ENCODE measurements at places on chromosomes 16 and 17.

DNA sequence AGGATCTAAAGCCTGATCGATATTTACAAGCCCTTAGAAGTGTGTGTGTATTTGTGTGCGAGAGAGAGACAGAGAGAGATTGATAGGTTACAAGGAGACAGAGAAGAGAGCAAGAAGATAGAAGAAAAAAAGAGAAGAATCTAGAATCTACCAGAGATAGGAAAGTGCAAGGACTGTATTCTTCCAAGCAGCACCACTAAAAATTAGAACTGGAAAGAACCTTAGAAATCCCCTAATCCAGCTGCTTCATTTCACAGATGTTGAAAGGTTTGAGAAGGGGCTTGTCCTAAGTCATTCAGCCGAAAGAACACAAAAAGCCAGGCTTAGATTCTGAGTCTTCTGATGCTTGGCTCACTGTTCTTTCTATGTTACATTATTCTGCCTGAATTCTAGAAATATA lies 92.2 kb downstream of the HS3ST3A1 start:
- DNase-seq: no peak

DNA sequence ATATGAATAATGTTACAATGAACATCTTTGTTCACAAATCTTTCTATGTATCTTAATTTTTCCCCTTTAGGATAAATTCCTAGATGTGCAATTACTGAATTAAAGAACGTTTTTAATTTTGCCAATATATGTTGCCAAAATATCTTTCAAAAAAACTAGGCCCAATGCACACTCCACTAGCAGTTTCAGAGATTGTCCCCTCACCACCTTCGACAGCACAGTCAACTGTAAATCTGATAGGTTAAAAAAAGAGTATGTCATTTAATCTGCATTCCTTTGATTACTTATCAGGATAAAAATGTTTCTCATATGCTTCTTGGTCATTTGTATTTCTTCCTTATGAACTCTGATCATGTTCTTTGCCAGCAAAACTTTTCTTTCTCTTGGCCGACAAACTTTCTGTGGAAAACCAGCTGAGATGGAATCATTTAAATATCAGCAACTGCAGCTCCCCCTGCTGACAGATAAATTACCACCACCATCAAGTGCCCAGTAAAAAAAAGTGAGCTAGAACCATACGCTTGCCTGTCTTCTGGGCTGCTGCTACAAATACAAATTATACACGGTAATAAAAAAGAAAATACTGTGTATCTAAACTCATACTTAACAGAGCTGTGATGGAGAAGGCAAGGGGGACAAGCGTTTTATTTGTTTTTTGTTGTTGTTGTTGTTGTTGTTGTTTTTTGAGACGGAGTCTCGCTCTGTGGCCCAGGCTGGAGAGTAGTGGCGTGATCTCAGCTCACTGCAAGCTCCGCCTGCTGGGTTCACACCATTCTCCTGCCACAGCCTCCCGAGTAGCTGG lies 19.6 kb upstream of the KANSL1 start:
- DNase-seq: no peak

GRCh38 chr16:22326771-22327445 lies 29.7 kb downstream of the POLR3E start:
- no peak for DNase-seq

DNA sequence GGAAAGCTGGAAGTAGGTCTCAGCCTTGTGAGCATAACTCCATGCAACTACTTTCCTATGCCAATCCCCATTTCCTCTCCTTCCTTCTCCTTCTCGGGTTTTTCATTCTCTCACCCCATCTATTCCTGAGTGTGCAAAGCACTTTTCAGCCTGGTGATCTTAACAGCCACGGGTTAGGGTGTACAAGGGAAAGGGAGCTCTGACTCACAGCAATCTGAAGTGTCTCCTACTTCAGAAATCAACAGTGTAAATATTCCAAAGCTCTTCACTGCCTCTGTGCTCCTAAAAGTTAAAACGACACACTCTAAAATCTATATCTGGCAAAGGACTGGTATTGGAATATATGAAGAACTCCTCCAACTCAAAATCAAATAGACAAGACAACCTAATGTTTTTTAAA lies 268.0 kb upstream of the IRX3 start:
- DNase-seq: no peak

DNA sequence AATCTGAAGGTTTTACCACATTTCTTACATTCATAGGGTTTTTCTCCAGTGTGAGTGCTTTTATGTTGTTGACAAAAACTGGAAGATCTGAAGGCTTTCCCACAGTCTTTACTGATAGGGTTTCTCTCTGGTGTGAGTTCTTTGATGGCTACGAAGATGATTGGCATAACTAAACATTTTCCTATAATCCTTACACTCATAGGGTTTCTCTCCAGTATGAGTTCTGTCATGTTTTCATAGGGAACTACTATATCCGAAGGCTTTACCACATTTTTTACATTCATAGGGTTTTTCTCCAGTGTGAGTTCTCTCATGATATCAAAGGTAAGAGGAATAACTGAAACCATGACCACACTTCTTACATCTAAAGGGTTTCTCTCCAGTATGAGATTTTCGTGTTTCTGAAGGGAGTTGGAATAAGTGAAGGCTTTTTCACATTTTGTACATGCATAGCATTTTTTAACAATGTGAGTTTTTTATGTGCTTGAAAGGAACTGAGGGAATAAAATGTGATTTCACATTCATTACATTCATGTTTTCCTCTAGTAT lies 1987.7 kb downstream of the TP53TG3F start:
- no peak for DNase-seq

DNA sequence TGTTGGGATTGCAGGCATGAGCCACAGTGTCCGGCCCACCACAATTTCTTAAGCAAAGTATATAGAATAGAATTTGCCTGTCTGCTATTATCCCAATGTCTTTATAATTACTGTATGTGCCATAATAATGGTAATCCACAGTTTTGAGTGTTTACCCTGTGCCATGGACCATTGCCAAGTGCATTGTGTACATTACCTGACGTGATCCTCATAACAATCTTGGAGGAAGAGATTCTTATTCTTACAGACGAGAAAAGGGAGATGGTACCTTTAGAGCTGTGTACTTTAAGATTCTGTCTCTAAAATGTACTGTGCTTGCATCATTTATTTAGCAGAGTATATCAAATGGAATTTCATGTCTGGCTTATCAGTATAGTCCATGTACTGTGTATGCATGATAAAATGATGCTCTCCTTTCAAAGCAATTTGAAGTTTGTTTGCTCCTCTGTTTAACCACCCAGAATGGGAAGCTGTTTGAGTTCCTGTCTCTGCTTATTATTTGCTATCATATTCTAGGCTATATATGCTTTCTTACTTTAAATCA lies 13.8 kb upstream of the CDR2 start:
- no peak for DNase-seq

- DNase-seq: peak; percentile 39
Observed at GRCh38 chr16:66476328-66477027, 49.4 kb downstream of the BEAN1 start.

GRCh38 chr17:65487990-65488389 lies 73.5 kb downstream of the AXIN2 start:
- DNase-seq: no peak

Data from stimulated activated CD4-positive, alpha-beta T cell treated with anti-CD3 and anti-CD28 coated beads, Interleukin-1b, Interleukin-23, amount 100 ng/mL, for 24 hours (primary cell).